ENCODE measurements at places on chromosomes 12 and 14.

- DNase-seq, result no peak
Observed at GRCh38 chr14:34583525-34583924, 44.0 kb upstream of the EAPP start.

DNA sequence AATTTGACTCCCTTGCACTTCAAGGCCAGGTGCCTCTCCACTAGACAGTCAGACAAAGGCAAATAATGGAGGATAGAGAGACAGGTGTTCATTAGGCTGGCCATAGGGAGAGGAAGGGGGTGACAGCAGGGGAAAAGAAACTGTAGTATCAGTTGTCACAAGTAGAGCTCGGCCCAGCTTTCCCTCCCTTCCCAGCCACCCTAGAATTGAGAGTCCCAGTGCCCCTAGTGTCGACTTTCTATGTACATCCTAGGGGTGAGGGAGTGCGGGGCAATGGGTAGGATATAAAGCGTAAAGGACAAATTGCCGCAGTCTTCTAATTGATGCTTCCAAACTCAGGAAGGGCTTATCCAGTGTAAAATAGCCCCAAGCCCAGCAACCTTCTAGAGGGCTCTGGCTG is 39.0 kb downstream of the BAZ2A start:
- no peak for DNase-seq

DNA sequence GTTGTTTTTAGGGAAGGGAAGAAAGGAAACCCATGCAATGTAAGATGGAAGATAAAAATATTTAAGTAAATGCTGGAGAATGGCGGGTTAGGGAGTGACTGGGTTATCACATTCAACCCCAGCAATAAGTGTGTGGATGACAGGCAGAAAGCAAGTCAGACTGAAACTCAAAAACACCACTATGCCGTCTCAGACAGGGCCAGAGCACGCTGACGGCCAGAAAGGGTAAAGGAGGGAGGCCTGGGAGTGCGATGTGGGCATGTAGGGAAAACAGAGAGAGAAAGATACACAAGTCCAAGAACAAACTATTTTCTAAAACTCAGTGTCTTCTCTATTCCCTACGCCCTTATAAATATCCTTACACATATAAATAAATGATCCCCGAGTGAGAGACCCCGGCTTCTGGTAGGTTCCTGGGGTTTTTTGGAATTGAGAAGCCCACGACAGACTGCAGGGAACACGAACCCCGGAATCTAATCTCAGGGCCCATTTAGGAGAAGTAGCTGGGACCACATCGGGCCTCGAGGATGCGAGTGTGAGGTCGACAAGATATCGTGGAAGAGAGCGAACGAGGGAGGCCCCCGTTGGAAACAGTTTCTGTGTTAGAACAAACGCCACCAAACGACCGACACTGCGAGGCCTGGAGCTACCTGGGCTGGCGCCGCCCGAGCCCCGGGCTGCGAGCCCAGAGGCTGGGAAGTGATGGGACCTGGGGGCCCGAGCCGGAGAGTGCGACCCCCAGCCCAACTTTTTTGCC is 735 bp upstream of the OTX2 start:
- no peak for DNase-seq

- no peak for DNase-seq
Observed at GRCh38 chr12:56840922-56841321, 77.8 kb downstream of the HSD17B6 start.

DNA sequence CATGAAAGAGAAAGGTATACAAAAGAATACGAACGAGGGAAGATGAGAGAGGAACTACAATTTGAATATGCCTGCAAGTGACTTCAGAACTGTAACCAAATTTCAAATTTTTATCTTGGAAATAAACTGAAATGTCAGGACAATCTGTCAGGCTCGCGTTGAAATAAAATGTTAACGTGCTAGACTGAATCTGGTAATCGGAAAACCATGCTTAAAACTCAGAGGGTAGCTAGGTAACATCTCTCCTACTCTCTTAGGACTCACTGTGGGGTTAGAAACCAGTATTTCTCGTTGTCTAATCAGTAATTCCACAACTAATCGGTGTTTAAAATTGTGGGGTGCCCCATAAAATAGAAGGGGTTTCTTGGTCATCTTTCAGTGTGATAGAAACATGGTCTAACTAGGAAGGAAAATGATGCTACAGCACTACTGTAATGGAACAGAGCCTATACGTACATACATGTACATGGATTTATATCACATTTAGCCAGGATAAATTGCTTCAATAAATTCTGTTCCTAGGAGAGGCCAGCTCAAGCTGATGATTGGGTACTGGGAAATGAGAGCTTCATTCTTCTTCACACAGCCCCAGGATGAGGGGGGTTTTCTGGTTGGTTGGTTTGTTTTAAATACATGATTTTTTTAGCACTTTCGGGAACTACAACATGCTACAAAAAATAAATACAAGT is 23.9 kb downstream of the ATF7 start:
- DNase-seq, result no peak

DNA sequence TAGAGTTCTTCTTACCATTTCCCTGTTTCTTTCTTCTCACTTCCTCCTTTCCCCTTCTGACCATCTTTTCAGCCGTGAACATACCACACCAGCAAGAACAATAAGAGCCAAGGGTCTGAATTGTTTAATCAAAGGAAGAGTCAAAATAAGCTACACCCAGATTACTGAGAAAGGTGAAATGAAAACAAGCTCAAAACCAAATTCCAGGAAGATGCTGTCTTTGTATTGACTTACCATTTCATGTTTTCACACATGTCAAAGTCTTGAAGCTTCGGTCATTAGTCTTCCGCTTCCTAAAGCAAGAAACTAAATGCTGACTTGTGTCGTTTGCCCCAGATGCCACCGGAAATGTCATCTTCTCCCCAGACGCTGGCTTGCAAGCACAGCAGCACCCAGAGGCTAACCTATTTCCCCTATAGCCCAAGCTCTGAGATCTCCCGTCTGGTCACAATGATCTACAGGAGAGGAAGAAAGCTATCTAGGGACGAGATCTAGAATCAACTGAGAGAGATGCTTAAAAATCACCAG is 136.5 kb upstream of the AMIGO2 start:
- DNase-seq, result peak; percentile 82

DNA sequence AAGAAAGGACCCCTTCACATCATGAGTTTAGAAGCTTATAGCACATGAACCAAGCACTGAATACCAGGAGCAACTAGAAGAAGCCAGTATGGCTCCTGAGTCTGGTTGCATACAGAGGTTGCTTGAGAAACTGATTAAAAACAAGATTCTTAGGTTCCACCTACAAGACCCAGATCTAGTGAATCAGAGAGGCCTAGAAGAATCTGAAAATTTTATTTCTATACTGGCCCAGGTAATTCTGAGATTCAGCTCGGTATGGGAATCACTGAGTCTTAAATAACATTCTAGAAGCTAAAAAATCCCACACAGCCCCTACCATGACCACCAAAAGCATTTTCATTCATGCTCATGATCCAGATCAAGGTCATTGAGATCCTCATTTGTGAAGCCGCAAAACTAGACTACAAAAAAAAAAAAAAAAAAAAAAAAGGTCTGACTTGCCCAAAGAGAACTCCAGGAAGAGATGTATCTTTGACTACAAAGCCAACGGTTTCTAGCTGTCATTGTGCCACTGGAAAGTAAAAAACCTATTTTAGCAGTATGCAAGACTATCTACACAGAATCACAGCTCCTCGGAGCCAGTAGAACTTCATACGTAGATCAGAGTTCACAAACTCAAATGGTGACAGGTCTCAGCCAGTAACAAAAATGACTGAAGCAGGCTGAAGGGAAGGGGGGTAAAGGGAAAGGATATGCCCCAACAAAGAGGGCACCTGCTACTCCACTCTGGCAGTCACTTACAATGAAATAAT is 168.4 kb upstream of the EGLN3 start:
- DNase-seq, result no peak

GRCh38 chr12:70049596-70050360 is 193.5 kb upstream of the CNOT2 start:
- DNase-seq, result peak; percentile 45

- DNase-seq, result no peak
Observed at GRCh38 chr14:99235582-99236320, 36.2 kb downstream of the BCL11B start.

GRCh38 chr12:45322810-45323209 is 106.9 kb downstream of the ANO6 start:
- no peak for DNase-seq

- DNase-seq, result no peak
Observed at GRCh38 chr12:119068129-119068856, 87.0 kb downstream of the SRRM4 start.

DNA sequence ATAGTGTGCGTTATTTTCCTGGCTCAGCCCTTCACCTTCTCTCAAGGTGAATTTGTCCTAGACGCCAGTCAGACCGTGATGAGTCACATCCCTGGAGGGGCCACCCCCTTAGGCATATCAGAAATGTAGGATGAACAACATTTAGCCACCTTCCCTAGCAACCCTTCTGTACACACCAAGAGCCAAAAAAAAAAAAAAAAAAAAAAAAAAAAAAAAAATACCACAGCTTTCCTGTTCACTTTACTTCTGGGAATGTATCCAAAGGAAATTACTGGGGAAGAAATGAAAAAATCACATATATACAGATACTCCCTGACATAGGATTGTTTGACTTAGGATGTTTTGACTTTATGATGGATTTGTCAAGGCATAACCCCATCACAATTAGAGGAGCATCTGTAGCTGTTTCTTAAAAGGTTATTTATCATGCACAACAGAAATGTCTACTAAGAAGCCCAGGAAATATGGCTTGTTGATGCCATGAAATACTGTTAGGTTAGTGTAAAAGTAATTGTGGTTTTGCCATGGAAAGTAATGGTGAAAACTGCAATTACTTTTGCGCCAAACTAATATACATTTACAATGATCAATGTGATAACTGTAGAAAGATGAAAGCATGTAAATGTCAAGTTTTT is 68.2 kb upstream of the BDKRB2 start:
- DNase-seq, result no peak

DNA sequence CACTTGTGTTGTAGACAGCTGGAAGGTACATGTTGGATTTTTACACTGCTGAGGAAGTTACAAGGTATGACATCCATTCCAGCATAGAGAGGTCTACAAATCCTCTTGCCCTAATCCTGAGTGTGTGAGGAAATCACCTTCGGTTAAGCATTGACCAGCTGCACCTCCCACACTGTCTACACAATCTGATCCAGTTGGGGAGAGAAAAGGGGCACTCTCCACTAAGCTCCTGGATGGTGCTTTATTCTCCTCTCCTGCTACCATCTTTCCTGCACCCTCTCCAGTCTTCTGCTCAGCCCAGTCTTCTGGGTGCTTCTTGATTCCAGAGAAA is at the start of gene OR6J1:
TSS of gene OR6J1 (minus strand) at position 48 of the 331 bp plus-strand sequence. CDS start 9,541 bp downstream, outside the sequence.
- DNase-seq, result no peak

GRCh38 chr12:34163443-34163842 is 141.1 kb downstream of the ALG10 start:
- DNase-seq, result no peak

GRCh38 chr14:72568296-72568992 is 325.5 kb downstream of the DPF3 start:
- no peak for DNase-seq

GRCh38 chr12:91575630-91576029 is 393.0 kb upstream of the DCN start:
- no peak for DNase-seq

GRCh38 chr12:113860950-113861349 is 105.2 kb downstream of the RBM19 start:
- no peak for DNase-seq

- DNase-seq, result no peak
Observed at GRCh38 chr14:75222208-75222701, 45.8 kb upstream of the TMED10 start.

DNA sequence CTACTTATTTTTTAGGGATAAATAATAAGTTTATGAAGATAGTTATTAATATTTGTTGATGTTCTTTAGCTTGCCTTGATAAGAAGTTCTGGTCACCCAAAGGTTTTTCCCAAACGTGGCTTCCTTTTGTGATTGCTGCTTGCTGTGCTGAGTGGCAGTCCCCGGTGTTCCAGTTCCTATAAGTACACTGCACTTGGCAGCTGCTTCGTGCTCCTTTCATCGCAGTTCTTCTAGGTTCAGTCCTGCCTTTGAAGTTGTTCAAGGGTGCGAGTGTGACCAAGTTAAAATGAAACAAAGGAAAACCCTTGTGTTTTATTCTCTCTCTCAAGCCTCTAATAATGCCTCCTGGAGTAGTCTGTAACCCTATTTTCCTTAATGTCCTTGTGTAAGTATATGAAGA is 128.5 kb upstream of the ATF1 start:
- DNase-seq, result no peak

DNA sequence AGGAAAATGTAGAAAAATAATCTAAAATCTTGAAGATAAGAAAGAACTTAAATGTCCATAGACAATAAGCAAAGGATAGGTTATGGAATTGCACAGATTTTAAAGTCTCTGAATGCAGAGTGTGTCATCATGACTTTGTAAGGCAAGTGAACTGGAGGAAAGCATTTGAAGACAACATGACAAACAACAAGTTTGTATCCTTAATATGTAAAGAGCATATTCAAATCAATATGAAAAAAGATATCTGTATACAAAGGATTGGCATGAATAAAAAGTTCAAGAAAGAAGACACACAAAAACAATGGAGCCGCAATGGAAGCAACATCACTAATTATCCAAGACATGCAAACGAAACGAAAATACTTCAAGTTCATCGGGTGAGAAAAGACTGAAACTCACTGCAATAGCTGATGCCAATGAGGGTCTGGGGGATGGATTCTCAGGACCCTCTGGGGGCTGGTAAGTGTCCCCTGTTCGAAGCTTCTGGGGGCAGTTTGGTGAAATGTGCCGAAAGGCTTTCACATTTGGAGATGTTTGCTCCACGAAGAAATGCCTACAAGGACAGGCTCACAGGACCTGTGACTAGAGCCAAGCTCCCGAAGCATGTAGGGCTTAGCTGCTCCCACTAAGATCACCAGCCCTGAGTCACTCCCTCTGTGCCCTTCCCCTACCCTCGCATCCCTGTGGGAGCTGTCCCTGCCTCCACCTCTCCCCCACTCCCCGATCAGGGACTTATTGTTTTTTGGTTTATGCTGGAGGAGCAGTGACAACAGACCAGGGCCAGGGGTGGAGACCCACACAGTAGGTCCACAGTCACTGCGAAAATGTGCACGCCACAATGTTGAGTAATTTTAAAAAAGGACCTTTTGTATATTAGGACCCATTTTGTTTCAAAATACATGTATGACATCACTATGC is 345.7 kb upstream of the SFSWAP start:
- DNase-seq, result no peak

DNA sequence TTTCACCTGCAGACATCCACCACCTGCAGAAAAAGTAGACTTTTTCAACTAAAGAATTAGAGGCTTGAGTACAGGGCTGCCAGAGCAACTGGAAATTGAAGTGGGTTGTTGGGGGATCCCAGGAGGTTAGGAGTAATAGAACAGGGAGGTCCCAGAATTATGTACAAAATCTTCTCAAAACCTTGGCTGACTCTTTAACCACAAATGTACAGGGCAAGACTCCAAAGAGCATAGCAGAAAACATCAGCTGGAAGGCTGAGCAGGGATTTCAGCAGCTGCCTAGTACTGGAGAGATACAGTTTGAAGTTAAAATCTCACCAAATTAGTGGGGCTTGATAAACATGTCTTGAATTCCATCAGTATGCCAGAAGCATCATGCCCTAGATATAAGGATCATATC is 191.6 kb downstream of the CRADD start:
- no peak for DNase-seq

DNA sequence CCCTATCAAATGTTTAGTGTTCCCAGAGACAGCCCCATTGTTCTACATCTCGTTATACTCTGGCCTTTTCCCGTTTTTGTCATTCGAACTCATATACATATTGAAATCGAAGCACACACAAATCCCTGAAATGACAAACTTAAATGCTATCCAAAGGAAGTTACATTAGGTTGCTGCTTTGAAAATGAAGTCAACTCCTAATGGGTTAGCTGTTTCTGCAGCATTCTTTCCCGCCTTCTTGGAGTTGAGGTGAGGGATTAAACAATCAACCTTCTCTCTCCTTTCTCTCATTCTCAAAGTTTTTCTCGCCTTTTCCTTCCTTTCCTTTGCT is 642 bp upstream of the PHC1 start:
- DNase-seq, result no peak
